ENCODE measurements at places on chromosomes 6 and 20. TPM values are rescaled to one million over a fixed set of nuclear protein-coding genes. Genes with fewer than 3 reads are reported as not detected.

ZBP1 gene
- polyA plus RNA-seq: not detected

GPLD1 gene
- 0.47 TPM for polyA plus RNA-seq

FABP7 gene
- polyA plus RNA-seq: not detected

BEND6 gene
- polyA plus RNA-seq: 9.8 TPM

APCDD1L gene
- polyA plus RNA-seq: 1.7 TPM

CLIC5 gene
- polyA plus RNA-seq: not detected

OXT gene
- polyA plus RNA-seq: not detected

SLCO4A1 gene
- polyA plus RNA-seq: 0.15 TPM

RGS19 gene
- 14.5 TPM for polyA plus RNA-seq

DSE gene
- 82.1 TPM for polyA plus RNA-seq

UBD gene
- not detected for polyA plus RNA-seq

SLC32A1 gene
- polyA plus RNA-seq: not detected

C20orf141 gene
- polyA plus RNA-seq: 0.12 TPM

SMIM28 gene
- not detected for polyA plus RNA-seq

PAQR8 gene
- polyA plus RNA-seq: 2.3 TPM

PARD6B gene
- 0.27 TPM for polyA plus RNA-seq

TPBG gene
- polyA plus RNA-seq: 104 TPM

DYNLT2 gene
- polyA plus RNA-seq: 0.32 TPM

OR2H2 gene
- not detected for polyA plus RNA-seq

IL20RA gene
- not detected for polyA plus RNA-seq

RIPOR2 gene
- 36.3 TPM for polyA plus RNA-seq

NEURL2 gene
- polyA plus RNA-seq: 2.1 TPM

BPI gene
- 0.69 TPM for polyA plus RNA-seq

SLC23A2 gene
- 8.0 TPM for polyA plus RNA-seq

SIGLEC1 gene
- polyA plus RNA-seq: not detected

TDRD6 gene
- not detected for polyA plus RNA-seq

SLC22A7 gene
- not detected for polyA plus RNA-seq

FILIP1 gene
- polyA plus RNA-seq: 0.44 TPM

HNF4A gene
- not detected for polyA plus RNA-seq

SOX18 gene
- polyA plus RNA-seq: not detected

GJA10 gene
- not detected for polyA plus RNA-seq

MCCD1 gene
- polyA plus RNA-seq: not detected

NHLRC1 gene
- polyA plus RNA-seq: 1.1 TPM

VGLL2 gene
- not detected for polyA plus RNA-seq

All from BJ (cell line).